T-helper 1 cell (primary cell): ENCODE measurements at places on chromosomes 11 and 22.
A peak's percentile ranks its signal among the peaks of the same experiment; 100 is the strongest.

GRCh38 chr11:124586238-124586860 lies 16.6 kb downstream of the OR8A1 start:
- DNase-seq, result peak; percentile 34

GRCh38 chr11:120781486-120782120 lies 242.3 kb upstream of the TBCEL start:
- no peak for DNase-seq

DNA sequence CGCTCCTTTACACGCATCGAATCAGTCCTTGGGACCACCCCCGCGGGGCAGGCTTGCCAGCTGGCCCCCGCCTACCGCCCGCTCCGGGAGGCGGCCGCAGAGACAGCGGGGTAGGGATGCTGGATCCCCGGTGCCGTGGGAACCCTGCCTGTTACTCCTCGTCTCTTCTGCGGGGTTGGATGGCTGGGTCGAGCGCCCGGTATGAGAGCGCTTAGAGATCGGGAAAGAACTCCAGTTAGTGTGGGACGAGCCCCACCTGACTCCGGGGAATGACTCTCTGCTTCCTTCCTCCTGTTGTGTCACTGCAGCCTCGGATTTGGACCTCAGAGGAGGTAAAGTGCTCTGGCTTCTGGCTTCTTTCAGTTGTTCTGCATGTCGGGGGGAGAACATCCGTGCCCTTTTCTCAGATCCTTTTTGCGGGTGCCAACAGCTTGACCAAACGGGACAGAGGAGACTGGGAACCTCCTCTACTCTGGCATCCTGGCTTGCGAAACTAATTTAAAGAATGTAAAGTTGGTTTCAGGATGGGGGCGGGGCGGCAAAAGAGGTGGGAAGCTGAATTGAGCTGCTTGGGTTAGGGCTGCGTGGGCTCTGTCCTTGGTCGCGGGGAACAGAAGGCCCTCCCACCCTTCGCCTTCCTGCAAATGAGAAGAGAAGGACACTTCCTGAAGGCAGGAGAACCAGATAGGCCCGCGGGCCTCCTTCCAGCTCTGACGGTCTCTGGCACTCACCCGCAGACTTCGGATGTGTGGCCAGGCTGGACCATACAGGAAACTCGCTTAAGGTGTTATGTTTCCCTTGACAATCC lies 938 bp downstream of the LAYN start:
- DNase-seq, result no peak

- no peak for DNase-seq
Observed at GRCh38 chr11:104343578-104343977, 179.6 kb upstream of the PDGFD start.

DNA sequence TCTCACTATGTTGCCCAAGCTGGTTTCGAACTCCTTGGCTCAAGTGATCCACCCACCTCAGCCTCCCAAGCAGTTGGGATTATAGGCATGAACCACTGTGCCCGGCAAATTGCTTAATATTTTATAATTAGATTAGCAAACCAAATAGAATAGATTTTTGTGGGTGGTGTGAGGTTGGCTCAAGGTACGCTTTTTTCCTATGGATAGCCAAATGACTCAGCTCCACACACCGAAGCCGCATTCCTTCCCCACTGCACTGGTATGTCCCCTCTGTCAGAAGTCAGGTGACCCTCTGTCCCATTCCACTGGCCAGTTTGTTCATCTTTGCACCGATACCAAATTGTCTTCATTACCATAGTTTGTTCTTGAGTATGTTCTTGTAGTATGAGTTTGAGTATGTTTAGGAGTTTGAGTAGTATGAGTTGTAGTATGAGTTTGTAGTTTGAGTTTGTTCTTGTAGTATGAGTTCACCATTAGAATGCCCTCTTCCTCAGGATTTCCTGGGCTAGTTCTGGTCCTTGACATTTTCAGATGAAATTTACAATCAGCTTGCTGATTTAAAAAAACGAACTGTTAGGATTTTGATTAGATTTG lies 19.4 kb downstream of the SUSD2 start:
- no peak for DNase-seq

GRCh38 chr11:27228232-27228905 lies 134.6 kb downstream of the CCDC34 start:
- no peak for DNase-seq

DNA sequence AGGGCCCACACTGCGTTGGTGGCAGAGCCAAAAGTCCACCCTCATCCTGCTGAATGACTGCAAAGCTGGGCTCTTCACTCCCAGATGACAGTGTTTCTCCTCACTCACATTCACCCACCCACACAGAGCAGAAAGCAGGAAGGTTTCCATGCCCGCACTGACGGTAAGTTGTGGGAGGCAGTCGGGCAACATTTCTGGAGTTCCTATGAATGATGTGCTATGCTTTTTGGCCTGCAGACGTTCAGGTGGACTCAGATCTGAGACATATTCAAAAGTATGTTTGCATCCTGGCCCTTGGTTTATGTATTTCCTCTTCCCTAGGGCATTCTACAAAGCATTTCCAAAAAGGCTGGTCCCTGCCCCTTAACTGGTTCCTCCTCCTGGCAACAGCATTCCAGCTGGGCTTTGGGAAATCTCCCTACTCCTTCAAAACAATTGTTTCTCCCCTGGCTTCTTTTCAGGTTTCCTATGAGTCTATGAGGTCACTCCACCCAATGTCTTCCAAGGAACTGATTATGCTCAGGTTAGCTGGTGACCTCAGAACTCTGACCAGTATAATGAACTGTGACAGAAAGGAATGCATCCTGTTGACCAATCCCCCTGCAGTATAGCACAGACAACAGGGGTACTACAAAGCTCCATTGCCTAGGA lies 36.4 kb downstream of the PACSIN2 start:
- DNase-seq, result no peak

DNA sequence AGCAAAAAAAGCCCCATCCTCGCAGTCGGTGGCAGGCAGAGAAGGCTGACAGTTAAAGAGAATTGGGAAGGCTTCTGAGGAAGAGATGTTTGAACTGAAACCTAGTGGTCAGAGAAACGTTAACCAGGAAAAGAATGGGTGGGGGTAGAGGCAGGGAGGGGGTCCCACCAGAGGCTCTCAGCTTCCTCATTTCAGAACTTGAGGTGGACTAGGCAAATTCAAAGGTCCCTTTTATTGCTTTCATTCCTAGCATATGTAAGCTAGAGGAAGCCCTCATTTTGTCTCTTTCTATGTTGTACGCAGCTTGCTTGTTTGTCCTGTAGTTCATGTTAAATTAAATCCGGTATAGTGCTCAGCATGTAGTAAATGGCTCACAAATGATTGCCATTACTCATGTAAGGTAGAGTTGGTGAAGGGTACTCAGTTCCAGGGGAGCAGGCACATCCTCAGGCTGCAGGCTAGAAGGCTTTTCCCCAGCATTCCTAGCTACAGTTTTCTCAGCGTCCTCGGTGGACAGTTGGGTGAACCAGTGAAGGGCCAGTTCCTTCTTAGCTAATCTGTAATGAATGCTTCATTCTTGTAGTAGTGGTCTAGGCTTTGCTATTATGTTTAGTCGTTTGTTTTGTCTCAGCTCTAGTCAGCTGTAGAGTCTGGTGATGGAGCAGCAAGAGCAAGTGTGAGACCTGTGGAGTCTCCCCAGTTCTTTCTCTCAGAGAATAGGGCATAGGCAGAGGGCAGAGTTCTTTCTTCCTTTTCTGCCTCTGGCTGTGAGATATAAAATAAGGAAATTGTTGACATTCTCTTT lies 58.6 kb downstream of the UVRAG start:
- DNase-seq, result no peak

- no peak for DNase-seq
Observed at GRCh38 chr11:130318031-130318673, 3.4 kb upstream of the ZBTB44 start.

GRCh38 chr11:44758983-44759382 lies 32.2 kb downstream of the TSPAN18 start:
- DNase-seq, result no peak
